ENCODE measurements at places on chromosomes 3 and 15.

DNA sequence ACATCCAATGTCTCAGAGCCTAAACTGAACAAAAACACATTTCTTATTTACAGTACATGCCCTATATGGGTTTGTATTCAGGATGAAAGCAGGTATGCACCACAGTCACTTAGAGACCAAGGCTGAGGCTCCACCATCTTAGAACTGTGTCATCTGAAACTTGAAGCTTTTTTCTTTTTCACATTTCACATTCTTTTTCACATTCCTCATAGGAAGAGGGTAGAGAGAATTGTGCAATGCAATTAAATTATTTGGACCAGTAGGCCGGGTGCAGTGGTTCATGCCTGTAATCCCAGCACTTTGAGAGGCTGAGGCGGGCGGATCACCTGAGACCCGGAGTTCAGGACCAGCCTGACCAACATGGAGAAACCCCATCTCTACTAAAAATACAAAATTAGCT is 591.0 kb downstream of the MECOM start:
- H3K4me1 ChIP-seq = no peaks in the 10 kb centered on the region
- H3K27ac ChIP-seq = no peak overlapping the region
- H3K27me3 ChIP-seq = no peaks in the 10 kb centered on the region
- no peaks in the 10 kb centered on the region for H3K36me3 ChIP-seq

DNA sequence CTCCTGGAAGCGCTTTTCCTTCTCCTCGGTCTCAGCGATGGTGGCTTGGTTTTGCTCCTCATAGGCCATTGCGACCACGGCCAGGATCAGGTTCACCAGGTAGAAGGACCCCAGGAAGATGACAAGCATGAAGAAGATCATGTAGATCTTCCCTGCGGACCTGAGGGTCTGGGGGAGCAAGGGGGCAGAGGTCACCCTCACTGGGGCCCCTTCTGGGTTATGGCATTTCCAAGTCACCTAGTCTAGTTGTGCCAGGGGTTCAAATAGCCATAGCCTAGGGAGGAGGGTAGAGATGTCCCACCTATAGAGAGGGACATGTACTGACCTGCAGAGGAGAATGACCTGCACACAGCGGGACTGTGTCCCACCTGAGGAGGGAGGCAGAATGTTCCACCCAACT is 43.5 kb downstream of the SCN5A start:
- H3K27ac ChIP-seq = no peak overlapping the region
- no peaks in the 10 kb centered on the region for H3K36me3 ChIP-seq

DNA sequence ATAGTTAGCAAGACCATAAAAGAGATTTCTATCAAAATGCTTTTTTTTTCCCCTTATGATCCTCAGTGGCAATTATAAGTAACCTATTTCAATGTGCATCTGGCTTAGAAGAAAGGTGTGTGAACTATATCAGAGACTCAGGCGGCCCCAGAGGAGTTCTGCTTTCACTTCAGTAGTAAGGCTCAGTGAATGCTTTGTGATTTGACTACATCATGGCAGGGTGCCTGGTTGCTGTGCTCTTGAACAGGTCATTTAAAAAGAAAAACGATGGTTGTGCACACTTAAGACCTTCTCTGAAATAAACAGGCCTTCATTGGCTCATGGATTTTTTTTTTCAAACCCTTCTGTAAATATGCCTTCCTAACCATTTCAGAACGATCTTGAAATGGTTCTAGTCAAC is 400.4 kb upstream of the RARB start:
- no peaks in the 10 kb centered on the region for H3K27me3 ChIP-seq
- no peak overlapping the region for H3K4me3 ChIP-seq
- DNase-seq = no peak
- no peaks in the 10 kb centered on the region for H3K36me3 ChIP-seq

DNA sequence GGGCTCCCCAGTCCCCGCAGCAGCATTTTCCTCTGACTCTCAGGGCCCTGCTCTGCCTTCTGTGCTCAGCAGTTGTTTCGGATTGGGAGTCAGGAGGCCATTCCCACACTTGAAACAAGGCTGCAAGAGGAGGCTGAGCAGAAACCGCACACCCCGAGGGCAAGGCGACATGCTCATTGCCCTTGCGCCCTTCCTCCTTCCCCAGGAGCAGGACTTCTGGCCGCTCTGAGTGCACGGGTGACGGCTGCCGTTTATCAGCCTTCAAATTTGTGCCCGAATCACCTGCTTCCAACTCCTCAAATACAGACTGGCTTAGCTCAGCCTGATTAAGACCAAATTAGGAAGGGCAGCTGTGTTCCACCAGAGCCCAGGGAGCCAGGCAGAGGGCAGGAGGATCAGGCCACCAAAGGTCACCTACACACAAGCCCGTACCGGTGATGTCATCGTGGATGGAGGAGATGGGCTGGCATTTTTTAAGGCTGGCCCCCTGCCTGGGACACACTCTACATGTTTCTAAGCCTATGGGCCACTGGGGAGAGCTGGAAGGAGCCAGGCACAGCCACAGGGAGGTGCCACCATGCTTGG is 38.1 kb downstream of the TM2D3 start:
- no peak overlapping the region for H3K27ac ChIP-seq
- H3K36me3 ChIP-seq = no peaks in the 10 kb centered on the region
- no peaks in the 10 kb centered on the region for H3K27me3 ChIP-seq
- DNase-seq = no peak
- no peak overlapping the region for H3K4me3 ChIP-seq

- no peak overlapping the region for H3K27ac ChIP-seq
- H3K36me3 ChIP-seq = no peaks in the 10 kb centered on the region
- DNase-seq = no peak
Observed at GRCh38 chr15:43135351-43135750, 2.0 kb downstream of the TMEM62 start.

GRCh38 chr3:125381314-125381713 is 6.2 kb upstream of the ZNF148 start:
- no peak for DNase-seq
- H3K4me1 ChIP-seq = no peaks in the 10 kb centered on the region
- no peak overlapping the region for H3K4me3 ChIP-seq

- H3K27me3 ChIP-seq = no peaks in the 10 kb centered on the region
- H3K27ac ChIP-seq = no peak overlapping the region
- DNase-seq = no peak
- no peaks in the 10 kb centered on the region for H3K4me1 ChIP-seq
Observed at GRCh38 chr15:36323615-36324014, 255.8 kb upstream of the CDIN1 start.

DNA sequence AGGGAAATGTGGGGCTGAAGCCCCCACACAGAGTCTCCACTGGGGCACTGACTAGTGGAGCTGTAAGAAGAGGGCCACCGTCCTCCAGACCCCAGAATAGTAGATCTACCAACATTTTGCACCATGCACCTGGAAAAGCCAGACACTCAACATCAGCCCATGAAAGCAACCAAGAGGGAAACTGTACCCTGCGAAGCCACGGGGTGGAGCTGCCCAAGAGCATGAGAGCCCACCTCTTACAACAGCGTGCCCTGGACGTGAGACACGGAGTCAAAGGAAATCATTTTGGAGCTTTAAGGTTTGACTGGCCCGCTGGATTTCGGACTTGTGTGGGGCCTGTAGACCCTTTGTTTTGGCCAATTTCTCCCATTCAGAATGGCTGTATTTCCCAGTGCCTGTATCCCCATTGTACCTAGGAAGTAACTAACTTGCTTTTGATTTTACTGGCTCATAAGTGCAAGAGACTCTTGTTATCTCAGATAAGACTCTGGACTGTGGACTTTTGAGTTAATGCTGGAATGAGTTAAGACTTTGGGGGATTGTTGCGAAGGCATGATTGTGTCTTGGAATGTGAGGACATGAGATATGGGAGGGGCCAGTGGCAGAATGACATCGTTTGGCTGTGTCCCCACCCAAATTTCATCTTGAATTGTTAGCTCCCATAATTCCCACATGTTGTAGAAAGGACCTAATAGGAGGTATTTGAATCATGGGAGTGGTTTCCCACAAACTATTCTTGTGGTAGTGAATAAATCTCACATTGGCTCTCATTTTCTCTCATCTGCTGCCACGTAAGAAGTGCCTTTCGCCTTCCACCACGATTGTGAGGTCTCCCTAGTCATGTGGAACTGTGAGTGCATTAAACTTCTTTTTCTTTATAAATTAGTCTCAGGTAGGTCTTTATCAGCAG is 105.8 kb downstream of the CBLB start:
- H3K27me3 ChIP-seq = no peaks in the 10 kb centered on the region
- H3K36me3 ChIP-seq = no peaks in the 10 kb centered on the region
- no peak for DNase-seq

DNA sequence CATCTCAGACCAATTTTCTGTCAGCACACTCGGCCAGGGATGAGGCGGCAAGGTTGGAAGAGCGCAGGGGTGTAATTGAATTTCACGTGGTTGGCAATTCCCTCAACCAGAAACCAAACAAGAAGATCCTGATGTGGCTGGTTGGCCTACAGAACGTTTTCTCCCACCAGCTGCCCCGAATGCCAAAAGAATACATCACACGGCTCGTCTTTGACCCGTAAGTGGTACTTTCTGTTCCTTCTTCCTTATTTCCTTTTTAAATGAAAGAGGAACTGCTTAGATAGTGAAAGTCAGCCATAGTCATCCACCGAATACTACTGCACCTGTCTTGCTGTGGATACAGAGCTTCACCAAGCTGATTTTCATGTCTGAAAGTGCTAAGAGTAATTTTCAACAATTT is 60.1 kb downstream of the SGO1 start:
- H3K27me3 ChIP-seq = no peaks in the 10 kb centered on the region
- H3K4me1 ChIP-seq = no peaks in the 10 kb centered on the region
- H3K27ac ChIP-seq = no peak overlapping the region
- H3K36me3 ChIP-seq = peaks cover 8% of the 10 kb centered on the region

GRCh38 chr3:15409239-15409638 is 18.1 kb downstream of the METTL6 start:
- no peak for DNase-seq
- H3K36me3 ChIP-seq = peaks cover 10% of the 10 kb centered on the region
- no peak overlapping the region for H3K27ac ChIP-seq
- H3K4me3 ChIP-seq = no peak overlapping the region
- no peaks in the 10 kb centered on the region for H3K4me1 ChIP-seq

GRCh38 chr15:37360724-37361123 is 260.4 kb upstream of the MEIS2 start:
- H3K4me3 ChIP-seq = no peak overlapping the region
- no peak overlapping the region for H3K27ac ChIP-seq
- no peak for DNase-seq
- H3K27me3 ChIP-seq = no peaks in the 10 kb centered on the region
- no peaks in the 10 kb centered on the region for H3K4me1 ChIP-seq
- no peaks in the 10 kb centered on the region for H3K36me3 ChIP-seq

DNA sequence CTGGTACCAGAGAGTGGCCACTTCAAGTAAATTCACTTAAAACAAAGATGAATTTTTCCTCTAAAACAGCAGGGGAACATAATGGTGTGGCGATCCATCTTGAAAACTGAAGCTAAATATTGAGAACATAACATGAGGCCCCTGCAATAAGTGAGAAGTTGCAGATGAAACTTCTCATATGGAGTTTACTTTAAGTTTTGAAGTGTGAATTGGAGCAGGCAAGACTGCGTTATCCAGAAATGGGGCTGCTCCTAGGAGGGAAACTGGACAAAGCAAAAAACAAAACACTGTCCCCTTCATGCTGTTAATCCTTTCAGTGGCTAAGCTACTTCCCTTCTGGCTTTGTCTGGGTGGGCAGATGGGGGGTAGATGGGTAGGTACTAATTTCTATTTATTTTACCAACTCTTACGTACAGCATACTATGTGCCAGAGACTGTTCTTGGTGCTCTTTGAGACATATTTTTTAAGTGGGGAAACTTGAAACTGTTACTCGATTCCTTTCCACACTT is 172.8 kb downstream of the TAFA4 start:
- H3K4me1 ChIP-seq = no peaks in the 10 kb centered on the region
- no peaks in the 10 kb centered on the region for H3K36me3 ChIP-seq
- no peak overlapping the region for H3K4me3 ChIP-seq
- H3K27me3 ChIP-seq = no peaks in the 10 kb centered on the region
- DNase-seq = no peak
- H3K27ac ChIP-seq = no peak overlapping the region
